Pancreas (tissue), 10 donors: ENCODE measurements at places on chromosomes 7 and 10. TPM values are rescaled to one million over a fixed set of nuclear protein-coding genes. Genes with fewer than 3 reads are reported as not detected.

GRCh38 chr7:80428161-80429054, 83.5 kb downstream of the GNAT3 start:
- no peak for DNase-seq
- no peak overlapping the region for H3K4me3 ChIP-seq

DNA sequence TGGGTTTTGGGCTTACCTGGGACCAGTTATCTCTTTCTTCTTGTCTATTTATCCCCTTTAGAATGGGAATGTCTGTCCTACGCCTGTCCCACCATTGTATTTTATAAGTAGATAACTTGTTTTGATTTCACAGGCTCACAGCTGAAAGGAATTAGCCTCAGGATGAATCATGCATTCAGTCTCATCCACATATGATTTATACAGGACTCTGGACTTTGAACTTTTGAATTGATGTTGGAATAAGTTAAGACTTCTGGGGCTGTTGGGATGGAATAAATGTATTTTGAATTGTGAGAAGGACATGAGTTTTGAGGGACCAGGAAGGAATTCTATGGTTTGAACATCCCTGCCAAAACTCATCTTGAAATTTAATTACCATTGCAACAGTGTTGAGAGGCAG, 112.6 kb downstream of the AMPH start:
- no peaks in the 10 kb centered on the region for H3K4me1 ChIP-seq
- no peaks in the 10 kb centered on the region for H3K27me3 ChIP-seq
- H3K27ac ChIP-seq = no peak overlapping the region
- H3K4me3 ChIP-seq = no peak overlapping the region

DNA sequence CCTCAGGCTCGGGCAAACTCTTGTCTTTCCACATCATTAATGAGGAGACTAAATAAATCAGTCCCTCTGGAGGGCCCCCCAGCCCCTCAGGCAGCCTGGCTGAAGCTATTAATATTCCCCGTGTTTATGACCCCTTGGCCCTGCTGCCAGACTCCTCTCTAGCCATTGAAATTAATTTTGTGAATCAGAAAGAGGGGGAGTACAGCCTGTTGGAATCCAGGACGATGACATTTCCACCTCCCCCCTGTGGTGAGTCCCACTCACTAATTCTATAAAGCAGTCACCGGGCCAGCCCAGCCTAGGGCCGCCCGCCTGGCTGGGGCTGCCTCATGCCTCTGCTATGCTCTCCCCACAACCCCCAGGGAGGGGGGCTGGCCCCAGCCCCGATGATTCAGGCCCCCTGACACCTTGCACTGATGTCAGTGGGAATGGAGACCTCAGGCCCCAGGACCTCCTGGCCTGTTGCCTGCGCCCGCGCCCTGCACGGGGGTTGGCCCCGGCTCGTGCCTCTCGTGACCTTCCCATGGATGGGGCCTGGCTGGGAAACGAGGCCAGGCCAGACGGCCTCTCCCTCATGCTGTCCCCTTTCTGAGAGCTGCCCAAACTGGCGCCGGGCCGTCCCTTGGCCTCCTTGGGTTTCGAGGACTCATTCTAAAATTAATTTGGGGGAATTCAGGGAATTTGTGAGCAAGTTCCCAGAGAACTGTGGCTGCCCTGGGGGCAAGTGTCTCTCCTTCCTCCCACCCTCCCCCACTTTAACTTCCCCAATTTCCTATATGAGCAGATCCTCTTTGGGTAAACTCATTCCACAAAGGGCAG, 34.0 kb downstream of the TMEM270 start:
- H3K4me1 ChIP-seq = no peaks in the 10 kb centered on the region
- no peaks in the 10 kb centered on the region for H3K27me3 ChIP-seq
- no peak for DNase-seq
- H3K36me3 ChIP-seq = no peaks in the 10 kb centered on the region
- no peak overlapping the region for H3K4me3 ChIP-seq
- H3K27ac ChIP-seq = no peak overlapping the region

GRCh38 chr7:84069033-84069432, 125.6 kb downstream of the SEMA3A start:
- H3K27me3 ChIP-seq = no peaks in the 10 kb centered on the region
- no peaks in the 10 kb centered on the region for H3K36me3 ChIP-seq
- no peak for DNase-seq

- DNase-seq = no peak
- no peak overlapping the region for H3K4me3 ChIP-seq
- no peaks in the 10 kb centered on the region for H3K36me3 ChIP-seq
- no peaks in the 10 kb centered on the region for H3K4me1 ChIP-seq
- no peaks in the 10 kb centered on the region for H3K27me3 ChIP-seq
- H3K27ac ChIP-seq = no peak overlapping the region
These were observed 24.3 kb downstream of the PLEKHS1 start for GRCh38 chr10:113775686-113776294.

DNA sequence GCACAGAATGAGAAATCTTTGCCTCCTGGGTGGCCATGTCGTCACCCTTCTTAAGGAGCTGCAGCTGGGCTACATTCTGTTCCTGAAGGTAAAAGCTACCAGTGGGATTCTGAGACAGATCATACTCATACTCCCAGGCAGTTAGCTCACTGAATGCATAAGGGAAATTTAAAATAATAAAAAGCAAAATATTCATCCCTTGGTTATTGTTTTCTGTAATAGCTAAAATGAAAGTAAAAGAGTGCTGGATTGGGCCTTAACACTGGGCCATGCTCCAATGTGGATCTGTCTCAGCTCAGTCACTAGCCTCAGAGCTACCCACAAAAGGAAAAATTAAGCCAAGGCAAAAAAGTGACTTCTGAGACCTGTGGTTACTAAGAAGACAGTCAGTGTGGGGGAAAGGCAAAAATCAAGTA, 8.9 kb upstream of the DYNC2I1 start:
- no peak overlapping the region for H3K4me3 ChIP-seq
- no peaks in the 10 kb centered on the region for H3K27me3 ChIP-seq
- no peak overlapping the region for H3K27ac ChIP-seq
- H3K36me3 ChIP-seq = no peaks in the 10 kb centered on the region

DNA sequence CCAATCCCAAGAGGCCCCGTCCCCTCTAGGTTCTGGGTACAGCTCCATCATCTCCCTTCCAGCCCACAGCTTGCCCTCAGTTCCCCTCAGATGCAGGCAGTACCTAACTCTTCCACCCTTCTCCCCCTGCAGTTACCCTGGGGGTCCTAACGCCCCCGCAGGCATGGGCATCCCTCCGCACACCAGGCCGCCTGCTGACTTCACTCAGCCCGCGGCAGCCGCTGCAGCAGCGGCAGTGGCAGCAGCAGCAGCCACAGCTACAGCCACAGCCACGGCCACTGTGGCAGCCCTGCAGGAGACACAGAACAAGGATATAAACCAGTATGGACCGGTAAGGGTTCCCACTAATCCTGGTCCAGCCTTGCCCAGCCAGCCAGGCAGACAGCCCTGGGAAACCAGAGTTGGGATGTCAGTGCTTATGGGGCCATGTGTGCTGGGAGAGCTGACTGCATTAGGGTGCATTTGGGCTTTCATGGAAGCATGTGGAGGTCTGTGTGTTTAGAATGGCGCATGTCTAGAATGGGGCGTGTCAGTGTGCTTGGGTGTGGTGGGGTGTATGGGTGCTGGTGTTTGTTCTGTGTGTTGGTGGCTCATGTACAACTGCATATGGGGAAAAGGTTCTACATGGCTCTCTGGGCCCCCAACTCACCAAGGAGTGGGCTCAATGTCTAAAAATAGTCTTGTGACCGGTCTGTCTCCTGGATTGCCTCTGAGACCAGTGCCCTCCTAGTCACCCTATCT, 55.1 kb upstream of the PPIF start:
- DNase-seq = no peak
- H3K27me3 ChIP-seq = no peaks in the 10 kb centered on the region
- no peak overlapping the region for H3K4me3 ChIP-seq
- H3K27ac ChIP-seq = no peak overlapping the region

Gene CFAP69
- 2.8 TPM for total RNA-seq

GRCh38 chr10:98758463-98758862, 311.7 kb upstream of the HPS1 start:
- no peaks in the 10 kb centered on the region for H3K4me1 ChIP-seq
- H3K36me3 ChIP-seq = no peaks in the 10 kb centered on the region
- no peaks in the 10 kb centered on the region for H3K27me3 ChIP-seq
- DNase-seq = no peak
- no peak overlapping the region for H3K27ac ChIP-seq
- no peak overlapping the region for H3K4me3 ChIP-seq

DNA sequence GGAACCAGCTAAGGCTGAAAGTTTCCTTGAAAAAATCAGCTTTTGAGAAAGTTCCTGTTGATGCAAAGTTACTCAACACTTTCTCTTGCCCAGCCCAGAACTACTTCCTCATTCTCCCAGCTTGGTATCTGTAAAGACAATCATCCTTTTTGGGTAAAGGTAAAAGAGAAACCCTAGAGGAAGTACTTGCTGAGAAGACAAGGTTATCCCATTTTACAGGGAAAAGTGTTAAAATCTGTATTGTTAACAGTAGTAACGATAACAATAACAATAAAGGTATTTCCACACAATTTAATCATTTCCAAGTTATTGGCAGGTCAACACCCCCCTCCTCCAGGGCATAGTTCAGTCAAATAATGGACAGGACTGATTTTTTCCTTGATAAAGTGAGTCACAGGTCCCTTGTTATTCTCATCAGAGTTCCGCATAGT, 2.4 kb downstream of the ALOX5 start:
- no peak overlapping the region for H3K27ac ChIP-seq
- H3K4me3 ChIP-seq = no peak overlapping the region
- H3K4me1 ChIP-seq = no peaks in the 10 kb centered on the region
- no peaks in the 10 kb centered on the region for H3K27me3 ChIP-seq
- H3K36me3 ChIP-seq = no peaks in the 10 kb centered on the region

DNA sequence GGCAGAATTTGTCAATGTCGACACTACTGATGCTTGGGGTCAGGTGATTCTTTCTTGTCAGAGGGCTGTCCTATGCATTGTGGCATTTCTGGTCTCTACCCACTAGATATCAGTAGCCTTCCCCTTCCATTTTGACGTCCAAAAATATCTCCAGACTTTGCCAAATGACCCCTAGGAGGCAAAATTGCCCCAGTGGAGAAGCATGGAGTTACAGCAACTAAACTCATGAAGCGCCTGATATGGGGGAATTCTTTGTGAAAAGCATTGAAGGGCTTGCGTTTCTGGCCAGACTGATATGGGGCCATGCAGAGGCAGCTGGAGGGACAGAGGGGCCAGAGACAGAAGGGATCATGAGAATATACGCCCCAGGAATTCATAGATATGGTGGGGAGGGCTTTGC, 43.6 kb downstream of the ADRB1 start:
- no peaks in the 10 kb centered on the region for H3K27me3 ChIP-seq
- no peak overlapping the region for H3K4me3 ChIP-seq
- H3K27ac ChIP-seq = no peak overlapping the region
- H3K4me1 ChIP-seq = peaks cover 3% of the 10 kb centered on the region
- no peak for DNase-seq

DNA sequence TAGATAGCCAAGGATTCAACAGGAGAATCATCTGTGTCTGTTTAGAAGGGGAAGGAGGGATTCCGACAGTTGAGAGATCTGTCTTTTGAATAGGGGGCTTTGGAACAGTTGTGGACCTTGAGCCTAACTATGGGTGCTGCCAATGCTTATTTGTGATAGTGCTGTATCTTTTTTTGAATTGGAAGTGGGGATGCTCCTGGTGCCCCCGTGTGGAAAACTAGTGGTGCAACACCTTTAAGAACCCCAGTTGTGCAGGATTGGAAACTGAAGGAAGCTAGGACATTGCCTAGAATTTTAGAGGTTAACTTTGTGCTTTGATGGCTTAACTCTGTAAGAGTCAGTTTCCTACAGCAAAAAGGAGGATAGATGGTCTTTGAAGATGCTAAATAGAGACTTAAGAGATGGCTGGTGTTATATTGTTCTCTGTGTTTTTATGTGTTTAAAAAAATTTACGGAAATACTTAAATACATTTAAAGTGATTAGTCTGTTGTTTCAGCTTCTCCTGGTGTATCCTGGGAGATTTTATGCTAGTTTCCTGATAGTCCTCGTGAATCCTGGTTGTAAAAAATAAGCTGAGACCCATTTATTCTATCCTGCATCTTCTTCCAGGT, 69.3 kb downstream of the AP3M1 start:
- H3K27ac ChIP-seq = no peak overlapping the region
- DNase-seq = no peak

- H3K36me3 ChIP-seq = no peaks in the 10 kb centered on the region
- no peak overlapping the region for H3K27ac ChIP-seq
- no peaks in the 10 kb centered on the region for H3K4me1 ChIP-seq
These were observed 157.4 kb downstream of the CACNB2 start for GRCh38 chr10:18297659-18298058.

- no peak overlapping the region for H3K27ac ChIP-seq
- no peak for DNase-seq
- H3K27me3 ChIP-seq = no peaks in the 10 kb centered on the region
- no peak overlapping the region for H3K4me3 ChIP-seq
- no peaks in the 10 kb centered on the region for H3K36me3 ChIP-seq
- H3K4me1 ChIP-seq = peaks cover 8% of the 10 kb centered on the region
These were observed 2.1 kb upstream of the C10orf71 start for GRCh38 chr10:49296836-49297235.

Gene UPP1
- 6.0 TPM for total RNA-seq

Gene CHCHD3
- 21.9 TPM for total RNA-seq

- no peak overlapping the region for H3K4me3 ChIP-seq
- DNase-seq = no peak
- H3K27me3 ChIP-seq = no peaks in the 10 kb centered on the region
- no peak overlapping the region for H3K27ac ChIP-seq
- H3K4me1 ChIP-seq = no peaks in the 10 kb centered on the region
These were observed 28.2 kb downstream of the CDK14 start for GRCh38 chr7:90624225-90624911.

- no peak overlapping the region for H3K27ac ChIP-seq
- no peaks in the 10 kb centered on the region for H3K27me3 ChIP-seq
- DNase-seq = no peak
- no peaks in the 10 kb centered on the region for H3K4me1 ChIP-seq
These were observed 304.1 kb upstream of the ZNF32 start for GRCh38 chr10:43952760-43953159.

DNA sequence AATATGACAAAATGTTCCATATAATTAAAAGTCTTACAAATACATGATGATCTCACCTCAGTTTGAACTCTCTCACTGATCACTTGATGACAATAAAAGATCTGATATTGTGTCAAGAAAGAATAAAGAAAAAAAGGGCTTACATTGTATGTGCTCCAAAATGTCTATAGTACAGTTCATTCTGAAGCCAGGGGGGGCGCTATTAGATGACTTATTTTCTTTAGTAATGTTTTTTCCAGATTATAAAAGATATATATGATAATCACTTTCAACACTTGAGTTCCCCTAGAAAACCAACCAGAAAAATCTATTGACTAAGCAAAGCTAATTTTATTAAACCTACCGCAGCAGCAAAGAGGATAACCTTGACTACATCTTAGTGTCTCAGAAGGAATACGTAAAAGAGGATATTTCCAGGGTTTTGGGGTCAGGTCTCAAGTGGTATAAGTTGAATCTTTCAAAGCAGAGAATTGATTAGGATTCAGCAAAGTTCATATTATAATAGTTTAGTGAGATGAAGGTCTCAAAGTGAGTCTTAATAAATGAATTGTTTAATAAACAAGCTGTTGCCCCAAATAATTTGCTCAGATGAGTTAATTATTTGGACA, 55.8 kb downstream of the PTN start:
- no peak overlapping the region for H3K4me3 ChIP-seq
- no peak for DNase-seq
- no peaks in the 10 kb centered on the region for H3K36me3 ChIP-seq
- no peaks in the 10 kb centered on the region for H3K27me3 ChIP-seq
- no peak overlapping the region for H3K27ac ChIP-seq
